Stimulated activated naive CD4-positive, alpha-beta T cell treated with Interleukin-2 at 50 U/mL for 16 hours (primary cell): ENCODE measurements at places on chromosomes 6 and 20.

- no peak for DNase-seq
These were observed 388.9 kb upstream of the MAN1A1 start for GRCh38 chr6:119738425-119738824.

DNA sequence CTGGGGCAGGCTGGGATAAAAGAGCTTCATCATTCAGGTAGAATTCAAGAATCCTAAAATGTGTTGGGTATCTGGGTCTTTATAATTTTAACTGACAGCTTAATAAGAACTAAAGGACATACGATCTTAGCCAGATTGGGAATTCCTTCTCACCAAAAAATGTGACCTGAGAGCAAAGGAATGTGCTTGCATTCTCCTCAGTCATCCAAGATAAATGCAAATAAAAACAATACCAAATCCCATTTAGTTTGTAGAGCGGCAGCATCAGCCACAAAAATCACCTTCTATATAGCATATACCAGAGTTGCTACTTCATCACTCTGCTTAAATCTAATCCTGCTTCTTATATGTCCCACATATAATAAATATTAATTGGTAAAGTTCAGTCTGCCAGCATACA, 16.9 kb downstream of the USP49 start:
- DNase-seq: no peak

DNA sequence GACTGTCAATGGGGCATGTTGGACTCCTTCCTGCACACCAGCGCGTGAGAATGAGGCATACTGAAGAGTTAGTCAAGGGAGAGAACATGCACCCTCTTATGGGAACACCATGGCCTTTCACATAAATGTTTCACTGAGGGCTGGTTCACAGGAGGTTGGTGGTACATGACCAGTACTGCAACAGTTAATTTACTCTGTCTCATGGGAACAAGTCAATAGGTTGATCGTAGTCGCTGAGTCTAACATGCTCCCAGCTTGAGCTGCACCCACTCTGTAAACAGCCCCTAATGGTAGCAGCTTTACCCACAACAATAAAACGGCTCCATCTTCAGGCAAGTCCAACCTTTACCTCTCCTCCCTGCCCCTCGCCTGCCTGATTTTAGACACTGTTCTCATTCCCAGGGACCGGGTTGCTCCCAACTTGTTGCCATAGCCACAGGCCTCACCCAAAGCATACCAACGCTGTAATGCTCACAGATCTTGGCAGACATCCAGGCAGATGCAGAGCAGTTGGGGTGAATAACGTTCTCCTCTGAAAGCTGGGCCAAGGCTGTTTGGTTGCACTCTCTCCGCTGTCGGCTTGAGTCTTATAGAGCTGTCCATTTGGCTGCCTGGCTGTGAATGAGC, 111.3 kb downstream of the LY86 start:
- DNase-seq: no peak

DNA sequence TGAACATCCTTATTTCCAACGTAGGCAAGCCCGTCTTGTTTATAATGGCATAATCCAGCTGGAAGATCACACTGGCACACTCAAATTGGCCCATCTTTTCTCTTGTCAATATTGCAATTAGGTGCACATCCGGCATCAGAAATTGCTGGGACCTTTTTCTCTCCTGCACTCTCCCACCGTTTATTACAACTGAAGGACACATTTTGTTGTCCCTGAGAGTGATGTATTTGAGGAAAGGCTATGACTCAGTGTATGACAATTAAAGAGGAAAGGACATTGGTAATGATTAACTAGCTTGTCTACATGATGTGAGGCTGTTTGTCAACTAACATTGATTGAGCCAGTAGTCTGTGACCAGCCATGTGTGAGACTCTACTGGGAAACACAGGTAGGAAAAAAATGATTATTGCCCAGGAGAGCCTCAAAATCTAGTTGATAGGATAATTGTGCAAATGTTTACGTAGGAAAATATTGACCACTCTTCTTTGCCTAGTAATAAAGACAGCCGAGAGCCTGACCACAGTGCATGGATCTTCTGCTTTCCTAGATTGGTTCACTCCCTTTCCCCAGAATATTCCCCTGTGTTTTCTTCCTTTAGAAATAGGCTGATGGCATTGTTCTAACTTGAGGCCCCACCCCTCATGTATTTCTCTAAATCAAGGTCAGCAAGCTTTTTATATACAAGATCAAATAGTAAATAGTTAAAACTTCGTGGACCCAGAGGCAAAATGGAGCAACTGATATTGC, 230.0 kb upstream of the BTBD3 start:
- DNase-seq: no peak

DNA sequence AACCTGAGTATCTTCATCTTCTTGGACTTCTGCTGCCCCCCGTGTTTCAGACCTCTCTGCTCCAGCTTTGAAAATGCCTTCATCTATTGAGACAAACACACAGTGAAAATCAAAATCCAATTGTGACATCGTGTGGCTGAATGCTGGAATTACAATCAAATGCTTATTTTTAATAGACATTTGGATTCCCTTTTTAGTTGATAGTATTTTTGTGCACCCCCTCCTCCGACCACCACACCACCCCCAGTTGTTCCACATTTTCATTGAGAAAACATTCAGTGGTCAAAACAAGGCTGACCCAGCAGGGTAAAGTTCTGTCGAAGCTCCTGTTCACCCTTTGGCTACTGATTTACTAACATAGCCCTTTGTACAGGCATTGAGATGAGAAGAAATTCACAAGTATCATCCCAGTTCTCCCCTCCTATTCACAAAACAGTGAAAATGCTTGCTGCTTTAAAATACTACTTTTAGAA, 79.0 kb downstream of the NRSN1 start:
- DNase-seq: no peak

GRCh38 chr6:108564178-108564577, 3.5 kb downstream of the FOXO3 start:
- no peak for DNase-seq

- peak; percentile 79 for DNase-seq
These were observed 539.4 kb upstream of the JARID2 start for GRCh38 chr6:14706378-14706929.

DNA sequence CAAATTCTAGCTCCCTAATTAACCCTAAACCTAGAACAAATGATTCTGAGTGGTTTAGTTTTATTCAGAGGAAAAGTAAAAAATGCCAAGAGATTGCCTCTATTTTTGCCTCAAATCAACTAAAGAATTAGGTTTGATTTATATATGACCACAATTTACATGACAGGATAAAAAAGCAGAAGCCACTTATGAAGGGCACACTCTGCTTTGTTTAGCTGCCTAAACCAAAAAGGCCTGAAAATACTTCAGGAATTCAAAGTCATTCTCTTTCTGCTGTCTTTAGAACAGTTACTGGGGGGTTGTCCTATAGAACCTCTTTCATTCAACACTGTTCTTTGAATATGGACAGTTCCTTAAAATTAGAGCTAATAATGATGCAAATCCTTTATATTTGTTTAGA, 5.3 kb downstream of the FBXO5 start:
- no peak for DNase-seq

DNA sequence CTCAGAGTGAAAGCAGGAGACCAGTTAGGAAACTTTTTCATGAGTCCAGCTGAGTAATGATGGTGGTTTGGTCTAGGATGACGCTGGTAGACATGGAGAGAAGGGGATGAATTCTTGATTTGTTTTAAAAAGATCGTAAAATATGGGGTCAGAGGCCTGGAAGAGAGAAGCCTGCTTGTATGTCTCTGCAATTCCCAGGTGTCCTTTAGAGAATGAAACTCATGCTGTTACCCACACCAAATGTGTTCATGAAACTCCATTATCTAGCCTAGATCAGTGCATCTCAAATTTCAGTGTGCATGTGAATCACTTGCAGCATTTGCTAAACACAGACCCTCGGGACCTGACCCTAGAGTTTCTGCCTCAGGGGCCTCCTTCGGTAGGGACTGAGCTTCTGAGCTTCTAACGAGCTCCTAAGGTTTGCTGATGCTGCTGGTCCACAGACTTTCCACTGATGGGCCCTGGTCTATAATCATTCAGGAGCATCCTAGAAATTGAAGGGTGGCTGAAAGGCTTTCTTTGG, 302.0 kb upstream of the PLCB4 start:
- no peak for DNase-seq

GRCh38 chr6:22015944-22016343, 280.9 kb downstream of the PRL start:
- DNase-seq: no peak

- DNase-seq: no peak
These were observed 213.6 kb upstream of the DTNBP1 start for GRCh38 chr6:15876406-15876805.

DNA sequence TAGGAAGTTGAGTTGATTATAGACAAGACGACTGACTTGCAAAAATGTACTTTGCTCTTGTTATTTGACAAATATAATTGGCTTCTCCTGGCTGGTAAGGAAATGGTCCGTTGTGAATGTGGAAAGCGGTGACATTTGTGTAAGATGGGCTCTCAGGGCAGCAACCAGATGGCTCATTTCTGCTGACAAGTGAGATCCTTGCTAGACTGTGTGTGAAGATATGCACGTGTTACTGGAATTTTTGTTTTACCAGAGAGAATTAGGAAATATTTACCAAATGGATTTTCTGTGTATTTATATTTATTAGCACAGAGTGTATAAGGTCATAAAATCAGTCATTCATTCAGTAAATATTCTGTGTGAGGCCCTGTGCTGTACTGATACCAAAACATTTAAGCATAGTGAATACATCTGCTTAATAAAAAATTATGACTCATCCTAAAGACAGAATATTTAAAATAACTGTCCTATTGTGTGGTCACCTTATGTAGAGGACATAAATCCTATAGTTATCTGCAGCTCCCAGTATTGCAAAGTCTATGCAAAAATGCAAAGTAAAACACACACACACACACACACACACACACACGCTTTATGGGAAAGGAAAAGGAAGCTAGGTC, 109.9 kb upstream of the ASF1A start:
- DNase-seq: no peak

- no peak for DNase-seq
These were observed 14.6 kb upstream of the ADA start for GRCh38 chr20:44666066-44666465.

- no peak for DNase-seq
These were observed 168.0 kb downstream of the HDGFL1 start for GRCh38 chr6:22737331-22737730.

GRCh38 chr20:45282700-45283550, 23.7 kb upstream of the RBPJL start:
- no peak for DNase-seq

DNA sequence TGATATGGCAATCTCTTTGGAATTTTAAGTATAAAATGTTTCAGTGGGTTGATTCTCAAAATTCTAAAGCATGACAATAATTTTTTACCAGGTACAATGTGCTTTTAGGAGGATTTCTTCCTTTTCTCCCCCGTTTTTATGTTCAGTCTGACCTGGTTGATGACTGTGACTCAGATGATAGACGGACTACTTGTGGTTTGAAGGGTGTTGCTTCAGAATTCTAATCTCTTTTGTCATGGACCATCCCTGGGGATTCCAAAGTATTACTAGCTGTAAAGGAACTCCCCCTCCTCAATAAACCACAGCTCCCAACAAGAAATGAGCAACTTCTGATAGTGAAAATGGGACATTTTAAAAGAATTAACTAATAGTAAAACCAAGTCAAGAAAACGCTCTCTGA, 34.9 kb upstream of the TNFAIP3 start:
- no peak for DNase-seq

DNA sequence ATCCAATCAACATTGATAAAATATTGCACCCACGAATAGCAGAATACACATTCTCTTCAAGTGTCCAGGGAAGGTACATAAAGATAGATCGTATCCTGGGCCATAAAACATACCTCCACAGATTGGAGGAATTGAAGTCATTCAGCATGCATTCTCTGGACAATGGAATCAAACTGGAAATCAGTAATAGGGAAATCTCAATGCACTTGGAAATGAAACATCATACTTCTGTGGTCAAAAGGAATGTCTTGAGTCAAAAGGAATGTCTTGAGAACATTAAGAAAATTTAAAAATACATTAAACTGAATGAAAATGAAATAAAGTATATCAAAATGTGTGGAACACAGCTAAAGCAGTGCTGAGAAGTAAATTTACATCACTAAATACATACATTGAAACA, 138.8 kb downstream of the TFAP2A start:
- no peak for DNase-seq

DNA sequence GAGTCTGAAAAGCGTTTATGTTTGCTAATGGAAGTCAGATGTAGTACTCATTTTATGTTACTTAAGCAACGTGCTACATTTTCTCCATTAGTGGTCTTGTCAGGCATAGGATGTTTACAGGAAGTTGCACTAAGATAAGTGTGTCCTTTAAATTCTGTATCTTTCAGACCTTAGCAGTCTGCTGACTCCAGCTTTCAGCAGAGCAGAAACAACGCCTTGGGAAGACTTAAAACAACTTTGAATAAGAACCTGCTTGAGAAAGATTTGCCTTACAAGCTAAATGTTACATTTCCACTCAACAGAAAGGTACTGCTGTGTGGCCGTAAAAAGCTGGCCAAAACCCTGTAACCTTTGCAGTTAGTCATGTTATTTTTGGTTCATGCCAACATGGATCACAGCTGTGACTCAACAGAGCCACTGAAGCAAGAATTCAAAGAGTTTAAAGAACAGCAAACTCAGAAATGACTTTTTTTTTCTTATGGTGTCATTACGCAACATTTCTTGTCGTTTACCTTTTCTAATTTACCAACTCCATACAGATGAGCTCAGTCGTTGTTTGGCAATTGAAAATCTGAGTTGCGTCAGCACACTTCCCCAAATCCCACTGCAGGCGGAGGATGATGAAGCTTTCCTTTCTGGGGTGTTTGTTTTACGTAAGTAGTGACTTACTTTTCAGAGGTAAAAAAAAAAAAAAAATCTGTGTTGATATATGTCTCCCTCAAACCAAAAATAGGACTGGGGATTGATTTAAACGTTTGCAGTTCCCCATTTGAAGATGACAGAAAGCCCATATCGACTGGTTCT, 27.9 kb upstream of the BMP6 start:
- no peak for DNase-seq

- DNase-seq: no peak
These were observed 68.1 kb downstream of the SLC22A23 start for GRCh38 chr6:3388786-3389185.

- DNase-seq: peak; percentile 41
These were observed 580 bp downstream of the VEGFA start for GRCh38 chr6:43770372-43771209.
